ENCODE measurements at places on chromosomes 6 and 20.

GRCh38 chr6:104700371-104701185 lies 159.1 kb downstream of the HACE1 start:
- no peak for DNase-seq

DNA sequence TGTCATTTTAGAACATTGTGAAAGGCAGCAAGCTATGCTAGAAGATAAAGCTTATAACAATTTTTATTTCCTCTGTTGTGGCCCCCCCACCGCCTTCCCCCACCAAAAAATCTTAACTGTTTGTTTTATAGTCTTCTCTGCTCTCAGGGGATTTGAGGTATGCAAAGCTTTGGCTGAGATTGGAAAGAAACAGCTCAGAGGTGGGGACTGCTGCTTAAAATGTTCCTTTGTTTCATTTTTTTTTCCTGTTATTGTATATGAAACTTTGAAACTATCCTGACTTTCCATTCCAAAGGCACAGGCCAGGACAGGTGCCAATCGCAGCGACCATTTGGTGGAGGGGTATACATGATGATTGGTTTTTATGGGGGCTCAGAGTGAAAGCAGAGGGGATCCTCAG lies 114.7 kb upstream of the PHACTR1 start:
- DNase-seq: peak; percentile 18

GRCh38 chr6:170438402-170438753 lies 114.7 kb downstream of the PSMB1 start:
- peak; percentile 33 for DNase-seq

DNA sequence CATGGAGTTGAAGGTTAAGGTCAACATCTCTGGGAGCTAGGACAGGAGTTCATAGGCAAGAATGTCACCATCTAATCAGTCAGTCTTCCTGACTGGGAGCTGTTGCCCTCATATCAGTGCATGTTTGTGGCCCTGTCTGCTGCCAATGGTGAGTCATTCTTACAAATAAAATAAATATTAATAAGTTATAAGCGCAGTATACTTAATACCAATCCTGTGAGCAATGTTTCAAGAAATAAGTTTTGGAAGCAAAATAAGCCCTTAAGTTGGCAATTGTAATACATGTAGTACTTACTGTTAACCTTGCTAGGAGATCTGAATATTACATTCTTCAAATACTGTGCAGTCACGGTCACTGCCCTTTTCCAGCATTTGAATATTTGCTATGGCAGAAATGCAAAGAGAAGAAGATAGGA lies 20.2 kb upstream of the MDGA1 start:
- DNase-seq: no peak

- DNase-seq: no peak
These were observed 71.0 kb downstream of the PREP start for GRCh38 chr6:105331927-105332326.

GRCh38 chr20:50054626-50055511 lies 58.1 kb downstream of the UBE2V1 start:
- DNase-seq: no peak

GRCh38 chr20:39717936-39718335 lies 755.8 kb downstream of the DHX35 start:
- DNase-seq: no peak

GRCh38 chr6:28764014-28764723 lies 159.6 kb downstream of the TRIM27 start:
- DNase-seq: no peak

DNA sequence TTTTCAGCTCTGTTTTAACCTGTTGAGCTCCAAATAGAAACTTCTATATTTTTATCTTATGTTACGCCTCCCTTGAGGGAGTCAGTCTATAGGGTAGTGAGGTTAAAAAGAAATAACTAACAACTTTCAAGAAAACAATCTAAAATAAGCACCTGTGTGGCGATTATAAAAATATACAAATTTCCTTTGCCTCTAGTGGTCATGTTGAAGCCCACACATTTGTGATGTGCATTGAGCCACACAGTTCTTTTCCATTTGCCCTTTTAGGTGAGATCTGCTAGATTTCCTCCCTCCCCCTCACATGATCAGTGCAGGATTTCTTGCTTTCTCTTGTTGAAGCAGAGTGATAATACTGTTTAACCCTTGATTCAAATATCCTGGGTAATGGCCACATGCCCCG lies 84.2 kb downstream of the MYB start:
- peak; percentile 19 for DNase-seq

- peak; percentile 76 for DNase-seq
These were observed 119.1 kb downstream of the DHX35 start for GRCh38 chr20:39081255-39081654.

DNA sequence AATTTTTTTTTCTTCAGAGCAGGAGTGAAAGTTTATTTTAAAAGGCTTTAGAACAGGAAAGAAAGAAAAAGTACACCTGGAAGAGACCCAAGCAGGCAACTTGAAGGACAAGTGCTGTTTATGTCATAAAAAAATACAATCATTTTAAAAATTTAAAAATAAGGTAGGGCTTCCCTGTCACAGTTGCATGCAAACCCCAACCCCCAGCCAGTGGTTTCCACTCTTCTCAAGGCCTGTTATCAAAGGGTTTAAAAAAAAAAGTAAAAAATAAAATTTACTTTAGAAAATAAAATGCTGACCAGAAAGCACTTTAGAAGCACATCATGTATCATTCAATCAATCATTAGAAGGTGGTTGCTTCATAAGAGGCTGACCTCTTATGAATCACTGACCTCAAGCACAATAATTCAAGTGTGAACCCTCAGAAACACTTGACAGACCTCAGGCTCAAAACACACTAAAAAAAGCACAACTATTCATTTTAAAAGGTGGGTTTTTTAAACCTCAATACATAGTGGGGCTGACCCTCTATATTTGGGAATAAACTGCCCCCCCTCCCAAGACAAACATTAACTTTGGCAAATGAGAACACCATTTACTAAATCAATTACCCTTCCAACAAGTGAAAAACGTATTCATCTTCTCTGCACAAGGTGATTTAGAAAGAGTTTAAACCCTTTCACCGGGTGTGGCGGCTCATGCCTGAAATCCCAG lies 15.6 kb downstream of the ILRUN start:
- no peak for DNase-seq

DNA sequence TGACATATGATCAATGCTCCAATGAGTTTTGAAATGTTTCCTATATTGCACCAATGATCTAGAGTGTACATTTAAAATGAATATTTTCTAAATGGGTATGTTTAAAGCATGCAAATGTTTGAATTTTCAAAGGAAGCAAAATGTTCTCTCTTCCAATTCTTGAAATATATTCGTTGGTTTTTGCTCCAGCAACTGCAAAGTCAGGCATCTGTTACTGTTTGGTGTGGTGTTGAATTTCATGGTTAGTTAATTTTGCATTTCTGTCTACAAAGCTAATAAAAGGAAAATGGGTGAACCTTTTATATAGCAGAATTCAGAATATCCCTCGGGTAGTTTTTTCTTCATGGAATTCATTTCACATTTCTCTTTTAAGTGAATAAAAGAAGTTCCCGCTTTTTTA lies 1018.3 kb downstream of the GRIK2 start:
- no peak for DNase-seq

GRCh38 chr6:67127041-67127440 lies 1420.0 kb upstream of the EYS start:
- DNase-seq: no peak

GRCh38 chr20:37979021-37979985 lies 54.0 kb downstream of the TTI1 start:
- DNase-seq: no peak

DNA sequence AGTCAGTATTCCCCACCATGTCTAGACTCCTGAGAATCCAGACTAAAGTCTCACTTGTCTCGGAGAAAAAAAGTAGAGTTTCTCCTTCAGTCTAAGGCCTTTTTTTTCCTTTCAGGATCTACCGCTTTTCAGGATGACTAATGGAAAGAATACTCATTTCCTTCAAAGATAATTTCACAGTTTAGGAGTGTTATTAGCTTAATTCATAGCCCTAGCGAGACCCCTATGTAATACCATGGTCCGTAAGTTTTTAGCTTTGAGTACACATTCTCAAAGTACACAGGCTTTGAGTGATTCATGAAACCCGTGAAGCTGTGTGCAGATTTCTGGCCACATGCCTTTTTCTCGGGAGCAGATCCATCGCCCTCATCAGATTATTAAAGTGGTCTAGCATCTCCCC lies 133.1 kb downstream of the SOX4 start:
- DNase-seq: no peak

GRCh38 chr20:48467622-48468021 lies 360.2 kb downstream of the PREX1 start:
- DNase-seq: peak; percentile 36

DNA sequence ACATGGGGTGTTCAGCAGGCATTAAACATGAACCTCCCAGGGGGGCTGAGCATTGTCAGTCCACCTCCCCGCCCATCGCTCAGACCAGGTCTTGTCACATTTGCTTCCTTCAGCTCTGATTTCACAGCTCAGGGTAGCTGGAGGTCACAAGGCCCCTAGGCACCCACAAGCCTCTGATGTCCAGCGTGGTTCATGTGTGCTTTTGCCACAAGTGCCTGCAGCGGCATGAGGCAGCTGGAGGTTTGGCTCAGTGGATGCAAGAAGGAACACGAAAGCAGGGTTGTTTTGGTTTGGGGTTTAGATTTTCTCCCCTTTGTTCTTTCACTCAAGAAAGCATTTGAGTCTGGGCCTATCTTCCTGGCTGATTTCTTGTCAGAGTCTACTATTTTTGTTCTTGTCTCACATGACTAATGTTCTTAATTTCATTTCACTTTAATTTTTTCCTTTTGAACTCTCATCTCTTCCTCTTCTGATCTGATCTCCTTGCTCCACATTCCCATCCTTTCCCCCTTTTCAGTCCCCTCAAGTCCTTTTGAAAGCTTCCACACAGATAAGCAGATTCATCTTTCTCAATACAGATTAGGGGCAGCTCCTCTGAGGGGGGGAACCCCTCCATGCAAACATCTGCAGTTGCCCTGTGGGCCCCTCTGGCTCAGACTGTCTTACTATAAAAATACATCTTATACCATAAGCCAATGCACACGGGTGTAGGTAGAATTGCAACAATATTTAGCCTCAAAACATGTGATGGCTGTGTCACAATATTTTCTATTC lies 68.1 kb upstream of the CEP85L start:
- peak; percentile 56 for DNase-seq

DNA sequence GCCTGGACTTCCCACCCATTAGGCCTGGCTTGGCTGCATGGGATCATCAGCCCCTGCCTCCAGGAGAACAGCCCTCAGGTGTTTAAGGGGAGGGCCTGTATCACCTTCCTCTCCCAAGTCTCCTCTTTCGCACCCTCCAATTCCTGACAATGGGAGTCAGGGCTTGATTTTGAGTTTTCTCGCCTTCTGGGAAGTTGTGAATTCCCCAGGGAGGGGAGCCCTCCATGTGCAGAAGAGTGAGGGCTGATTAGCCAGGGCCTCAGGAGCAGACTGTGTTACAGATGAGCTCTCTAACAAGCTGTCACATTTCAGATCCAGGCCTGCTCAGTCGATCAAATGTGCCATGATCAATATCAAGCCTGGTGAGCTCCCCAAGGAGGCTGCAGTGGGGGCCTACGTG lies 42.4 kb downstream of the CNBD2 start:
- DNase-seq: no peak

- DNase-seq: no peak
These were observed 84.8 kb downstream of the CD24 start for GRCh38 chr6:106889692-106890091.

GRCh38 chr6:98581705-98582104 lies 252.7 kb upstream of the POU3F2 start:
- no peak for DNase-seq

GRCh38 chr6:143598466-143599080 lies 79.2 kb upstream of the PHACTR2 start:
- DNase-seq: no peak

GRCh38 chr6:151370509-151371078 lies 20.8 kb downstream of the ZBTB2 start:
- DNase-seq: no peak

GRCh38 chr6:15253203-15254022 lies 7.5 kb downstream of the JARID2 start:
- DNase-seq: no peak

GRCh38 chr6:163195721-163196691 lies 218.5 kb upstream of the QKI start:
- no peak for DNase-seq

GRCh38 chr6:38179300-38179699 lies 359.8 kb downstream of the ZFAND3 start:
- DNase-seq: no peak

DNA sequence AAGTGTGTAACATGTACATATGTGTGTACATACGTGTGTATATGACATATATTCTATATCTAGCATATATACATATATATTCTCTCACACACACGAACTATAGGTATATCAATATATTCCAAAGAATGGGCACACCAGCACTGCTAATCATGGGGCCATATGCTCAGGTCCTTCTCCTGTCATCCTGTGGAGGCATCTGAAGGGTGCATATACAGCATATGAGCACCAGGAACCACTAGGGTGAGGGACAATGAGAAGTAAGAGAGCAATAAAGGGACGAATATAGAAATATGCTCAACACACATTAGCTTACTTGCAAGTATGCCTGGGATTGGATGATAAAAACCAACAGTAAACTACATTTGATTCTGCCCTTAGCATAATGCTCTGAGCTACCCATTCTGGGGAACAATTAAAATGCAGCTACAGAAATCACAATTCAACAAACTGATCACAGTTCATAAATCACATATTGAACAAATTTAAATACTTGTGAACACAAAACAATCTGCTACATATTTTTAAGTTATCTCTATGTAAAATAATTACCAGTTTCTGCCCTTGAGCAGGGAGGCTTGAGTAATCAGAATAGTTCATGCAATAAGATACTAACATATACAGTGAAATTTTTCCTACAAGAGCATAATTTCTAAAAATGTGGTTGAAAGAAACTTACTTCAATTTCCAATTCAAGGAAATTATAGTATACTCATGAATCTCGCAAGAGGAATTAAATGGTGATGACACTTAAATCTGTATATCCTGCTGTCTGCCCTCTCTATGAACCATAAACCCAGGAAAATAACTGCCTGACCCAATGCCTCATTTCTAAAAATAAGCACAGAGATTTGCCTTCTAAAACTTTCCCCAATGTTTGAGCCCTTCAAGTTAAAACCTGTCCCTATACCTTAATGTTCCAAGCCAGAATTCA lies 272.2 kb upstream of the THEMIS start:
- no peak for DNase-seq

DNA sequence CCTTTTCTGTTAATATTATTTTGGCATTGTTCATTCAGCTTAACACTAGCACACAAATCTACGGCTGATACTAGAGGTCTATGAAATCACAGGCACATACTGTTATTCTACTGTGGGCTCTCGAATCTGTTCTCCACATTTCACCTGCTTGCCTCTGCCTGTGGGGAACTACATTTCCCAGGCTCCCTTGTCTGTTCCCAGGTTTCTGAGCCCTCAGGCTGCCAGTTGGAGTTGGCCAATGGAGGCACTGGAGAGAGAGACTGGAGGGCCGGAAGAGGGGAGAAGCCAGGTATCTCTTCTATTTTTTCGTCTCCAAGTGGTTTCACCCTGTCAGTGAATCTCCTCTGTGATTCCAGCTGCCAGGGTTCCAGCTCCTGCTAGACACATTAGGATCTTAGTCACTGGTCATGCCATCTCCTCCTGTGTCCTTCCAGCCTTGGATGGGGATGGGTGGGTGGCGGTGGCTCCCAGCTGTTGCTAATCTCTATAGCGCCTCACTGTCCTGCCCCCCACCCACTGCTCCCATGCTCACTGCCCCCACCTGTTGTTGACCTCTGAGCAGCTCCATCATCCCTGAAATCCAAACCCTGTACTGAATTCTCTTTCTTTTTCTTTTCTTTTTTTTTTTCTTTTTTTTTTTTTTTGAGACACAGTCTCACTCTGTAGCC lies 188.2 kb downstream of the LRFN2 start:
- DNase-seq: no peak

GRCh38 chr6:18491308-18492045 lies 104.3 kb downstream of the RNF144B start:
- DNase-seq: no peak
